Neuronal stem cell (in vitro differentiated cells): ENCODE measurements at places on chromosomes 7 and 10.
A peak's percentile ranks its signal among the peaks of the same experiment; 100 is the strongest.

DNA sequence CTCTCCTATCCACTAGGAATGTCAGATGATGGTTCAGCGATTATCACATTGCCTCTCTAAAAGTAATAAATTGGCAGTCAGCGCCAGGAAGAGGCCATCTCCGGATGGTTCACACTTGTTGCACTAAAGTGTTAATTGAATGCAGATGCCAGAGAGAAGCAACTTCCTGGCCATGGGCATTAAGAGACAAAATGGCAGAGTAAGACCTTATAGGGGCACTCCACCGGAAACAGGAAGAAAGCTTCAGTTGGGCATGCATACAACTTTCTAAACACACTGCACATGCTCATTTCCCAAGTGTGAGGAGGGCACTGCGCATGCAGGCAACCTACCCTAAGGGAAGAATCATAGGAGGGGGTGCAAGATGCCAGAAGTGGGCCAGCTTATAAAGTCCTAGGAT is 71.7 kb upstream of the AUTS2 start:
- no peaks in the 10 kb centered on the region for H3K36me3 ChIP-seq
- no peak for DNase-seq
- no peak overlapping the region for H3K4me3 ChIP-seq
- no peak overlapping the region for H3K27ac ChIP-seq
- H3K4me1 ChIP-seq, result no peaks in the 10 kb centered on the region

GRCh38 chr10:132387764-132388210 is 9.2 kb upstream of the PWWP2B start:
- peak overlapping the region; percentile 25 for H3K27ac ChIP-seq
- no peaks in the 10 kb centered on the region for H3K36me3 ChIP-seq
- no peaks in the 10 kb centered on the region for H3K27me3 ChIP-seq
- H3K4me3 ChIP-seq, result no peak overlapping the region

DNA sequence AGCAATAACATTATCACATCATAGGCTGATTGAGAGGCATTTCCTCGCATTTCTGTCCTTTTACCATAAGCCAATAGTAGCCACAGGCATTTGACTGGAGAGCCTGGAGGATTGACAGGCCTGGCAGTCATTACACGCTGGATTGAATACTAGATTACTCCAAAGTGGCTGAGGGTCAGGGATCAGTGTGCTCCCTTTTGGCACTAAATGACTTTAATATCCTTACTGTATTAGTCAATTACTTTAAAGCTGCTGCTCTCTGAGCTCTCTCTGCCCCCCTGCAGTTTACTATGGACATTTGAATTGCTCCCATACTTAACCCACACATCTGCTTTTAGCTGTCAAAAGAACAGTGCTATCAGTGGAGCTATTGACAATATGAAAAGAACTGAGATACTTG is 302.0 kb downstream of the TFEC start:
- no peak overlapping the region for H3K27ac ChIP-seq
- no peak for DNase-seq
- no peak overlapping the region for H3K4me3 ChIP-seq

GRCh38 chr7:122059542-122059941 is 84.5 kb downstream of the AASS start:
- H3K27ac ChIP-seq, result no peak overlapping the region
- DNase-seq, result no peak
- H3K4me1 ChIP-seq, result no peaks in the 10 kb centered on the region

GRCh38 chr10:16195178-16195769 is 241.5 kb upstream of the PTER start:
- H3K27ac ChIP-seq, result no peak overlapping the region
- no peaks in the 10 kb centered on the region for H3K27me3 ChIP-seq
- no peaks in the 10 kb centered on the region for H3K4me1 ChIP-seq
- DNase-seq, result no peak
- H3K4me3 ChIP-seq, result no peak overlapping the region
